ENCODE measurements at places on chromosomes 2 and 18.

GRCh38 chr2:110678457-110679336 is 834 bp upstream of the BUB1 start:
- DNase-seq, result peak; percentile 30

DNA sequence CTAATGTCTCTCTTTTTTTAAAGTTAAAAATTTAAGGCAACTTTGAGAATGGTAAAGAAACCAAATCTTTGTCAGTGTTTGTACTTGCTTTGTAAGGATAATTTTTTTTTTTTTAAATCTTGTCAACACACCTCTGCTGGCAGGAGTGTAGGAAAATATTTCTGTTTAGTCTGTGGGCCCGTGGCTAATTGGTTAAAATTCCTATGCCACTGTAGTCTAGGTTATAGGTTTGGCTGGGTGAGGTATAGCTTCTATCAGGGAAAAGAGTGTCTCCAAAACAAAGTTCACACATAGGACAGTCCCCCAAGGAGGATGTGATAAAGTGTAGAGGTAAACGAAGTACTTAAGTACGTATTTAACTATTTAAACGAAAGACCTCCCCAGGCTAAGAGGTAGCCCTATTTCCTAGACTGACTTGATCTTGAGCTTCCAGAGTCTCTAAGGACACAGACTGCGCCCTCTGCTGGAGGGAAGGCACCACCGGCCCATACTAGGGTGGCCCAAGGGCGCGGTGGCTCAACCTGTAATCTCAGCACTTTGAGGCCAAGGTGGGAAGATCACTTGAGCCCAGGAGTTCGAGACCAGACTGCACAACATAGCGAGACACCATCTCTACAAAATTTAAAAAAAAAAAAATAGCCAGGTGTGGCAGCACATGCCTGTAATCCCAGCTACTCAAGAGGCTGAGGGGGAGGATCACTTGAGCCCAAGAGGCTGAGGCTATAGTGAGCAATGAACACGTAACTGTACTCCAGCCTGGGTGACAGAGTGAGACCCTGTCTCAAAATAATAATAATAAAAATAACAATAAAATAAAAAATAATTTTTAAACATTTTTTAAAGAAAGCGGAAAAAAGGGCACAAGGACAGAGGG is 8.9 kb downstream of the TEX44 start:
- DNase-seq, result peak; percentile 85

DNA sequence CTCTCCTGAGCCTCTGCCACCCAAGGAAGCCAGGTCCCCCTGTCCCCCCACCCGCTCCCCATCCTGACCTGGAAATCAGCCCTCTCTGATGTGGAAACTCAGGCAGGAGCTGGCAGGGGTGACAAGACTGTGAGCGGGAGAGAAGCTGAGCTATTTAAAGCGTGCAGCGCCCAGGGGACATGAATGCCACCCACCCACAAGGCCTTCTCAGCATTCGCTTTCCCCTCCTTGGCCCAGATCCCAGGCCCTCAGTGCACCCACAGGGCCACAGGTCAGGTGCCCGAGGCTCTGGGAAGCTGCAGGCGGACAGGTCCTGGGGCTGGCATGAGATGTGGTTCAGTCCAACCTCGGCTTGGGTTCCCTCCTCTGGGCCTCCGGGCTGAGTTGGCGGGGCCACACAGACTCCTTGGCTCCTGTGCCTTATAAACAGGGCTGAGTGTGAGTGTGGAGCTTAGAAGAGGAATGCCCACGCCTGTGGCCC is 168.3 kb downstream of the SMAD7 start:
- no peak for DNase-seq

DNA sequence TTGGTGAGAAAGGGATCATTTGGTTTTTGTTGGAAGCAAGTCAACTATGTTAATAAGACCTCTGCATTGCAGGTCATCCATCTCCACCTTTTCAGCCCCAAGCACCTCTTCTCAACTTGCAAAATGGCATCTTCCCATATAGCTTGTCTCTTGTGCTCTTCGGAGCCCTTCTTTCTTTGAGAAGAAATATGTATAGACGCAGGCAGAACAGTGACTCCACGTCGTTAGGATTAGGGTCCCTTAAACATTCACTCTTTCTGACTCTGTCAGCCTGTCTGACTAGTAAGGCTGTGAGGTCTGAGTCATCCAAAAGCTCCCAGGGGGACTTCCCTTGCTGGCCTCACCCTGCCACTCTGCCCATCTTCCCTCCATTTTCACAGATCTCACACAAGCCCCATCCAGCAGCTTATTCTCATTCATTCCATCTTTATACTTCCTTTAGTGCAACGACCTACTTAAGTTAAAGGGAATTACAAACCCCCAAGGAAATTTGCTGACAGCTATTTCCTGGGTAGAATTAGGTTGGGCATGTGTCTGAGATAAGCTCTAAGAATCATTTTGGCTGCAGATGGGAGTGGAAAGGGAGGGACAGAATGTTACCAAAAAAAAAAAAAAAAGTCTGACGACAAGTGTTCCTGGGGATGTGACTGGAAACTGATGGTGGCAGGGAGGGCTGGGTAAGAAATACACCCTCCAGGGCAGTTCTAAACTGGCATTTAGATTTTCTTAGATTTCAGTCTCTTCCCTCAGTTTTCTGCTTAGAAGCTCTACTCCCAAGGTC is 37.7 kb upstream of the MEX3C start:
- DNase-seq, result no peak

GRCh38 chr2:158056875-158057274 is 44.8 kb upstream of the UPP2 start:
- DNase-seq, result no peak

DNA sequence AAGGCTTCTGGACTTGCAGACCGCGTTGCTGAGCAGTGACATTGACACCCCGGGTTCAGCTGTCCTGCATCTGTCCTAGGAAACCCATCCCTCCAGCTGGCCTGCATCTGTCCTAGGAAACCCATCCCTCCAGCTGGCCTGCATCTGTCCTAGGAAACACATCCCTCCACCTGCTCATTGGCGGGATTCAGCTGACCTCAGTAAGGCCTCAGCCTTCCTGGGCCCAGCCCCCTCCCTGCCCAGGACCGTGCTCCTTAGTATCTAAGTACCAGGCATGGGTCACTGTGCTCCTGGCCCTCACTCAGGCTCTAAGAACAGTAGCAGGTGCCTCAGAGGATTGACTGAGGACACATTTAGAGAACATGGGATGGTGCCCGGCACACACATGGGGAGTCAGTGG is 1.2 kb downstream of the MLPH start:
- no peak for DNase-seq

- DNase-seq, result no peak
Observed at GRCh38 chr2:48391616-48392015, 138.3 kb upstream of the STON1 start.

DNA sequence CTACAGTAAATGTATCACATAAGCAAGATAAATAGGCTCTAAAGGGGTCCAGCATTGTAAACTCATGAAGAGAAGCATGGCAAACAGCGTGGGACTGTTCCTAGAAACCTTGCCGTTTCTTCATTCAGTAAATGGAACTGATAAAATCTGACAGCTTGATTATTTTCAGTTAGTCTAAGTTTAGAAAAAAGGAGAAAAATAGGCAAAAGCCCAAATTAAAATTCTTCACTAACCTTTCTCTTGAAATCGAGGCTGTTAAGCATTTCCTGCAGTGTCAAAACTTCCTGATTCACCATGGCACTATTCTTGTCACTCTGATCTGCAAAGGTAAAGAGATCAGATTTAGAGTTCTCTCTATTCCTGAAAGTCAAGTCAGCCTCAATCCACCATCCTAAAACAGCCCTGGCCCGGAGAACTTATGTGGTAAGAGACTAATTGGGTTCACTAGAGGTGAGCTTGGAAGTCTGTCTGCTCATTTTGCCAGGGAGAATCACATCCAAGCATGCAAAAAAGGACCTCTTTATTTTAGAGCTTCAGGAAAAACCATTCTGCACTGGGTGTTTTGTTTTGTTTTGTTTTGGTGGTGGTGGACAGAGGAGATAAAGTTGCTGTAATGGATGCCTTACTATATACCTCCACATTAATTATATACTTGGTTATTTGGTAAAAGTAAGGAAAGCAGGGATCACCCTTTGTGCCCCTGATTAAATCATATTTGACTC is 52.4 kb upstream of the STAT1 start:
- no peak for DNase-seq

- peak; percentile 54 for DNase-seq
Observed at GRCh38 chr2:181354626-181355025, 102.6 kb upstream of the ITGA4 start.

- DNase-seq, result peak; percentile 96
Observed at GRCh38 chr2:191020742-191021381, 6.9 kb upstream of the STAT1 start.

- DNase-seq, result no peak
Observed at GRCh38 chr18:23883277-23883790, 131.2 kb upstream of the TTC39C start.

- DNase-seq, result no peak
Observed at GRCh38 chr2:74048147-74048546, 63.4 kb downstream of the TET3 start.

DNA sequence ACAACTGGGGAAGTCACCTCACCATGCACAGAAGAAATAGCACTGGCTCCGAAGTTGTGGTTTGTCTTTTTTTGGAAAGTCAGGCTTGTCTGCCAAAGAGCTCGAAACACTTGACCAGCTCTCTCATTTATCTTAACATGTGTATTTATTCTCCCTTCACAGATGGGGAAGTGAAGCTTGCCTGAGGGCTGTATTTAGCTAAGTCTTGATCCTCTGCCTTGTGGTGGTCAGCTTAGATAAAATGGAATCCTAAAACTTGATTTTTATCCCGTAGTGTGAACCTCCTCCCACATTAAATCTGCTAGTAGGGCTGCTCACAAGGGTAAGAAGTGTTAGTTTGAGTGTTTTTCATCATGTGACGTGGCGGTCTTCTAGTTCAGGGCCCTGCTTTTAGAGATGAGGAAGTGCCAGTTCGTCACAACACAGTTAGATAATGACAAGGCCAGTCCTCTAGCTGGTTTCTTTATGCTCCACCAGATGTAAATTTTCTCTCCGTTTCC is 89.7 kb downstream of the TMEM247 start:
- peak; percentile 80 for DNase-seq

- no peak for DNase-seq
Observed at GRCh38 chr2:9590641-9591040, 35.0 kb upstream of the ADAM17 start.

DNA sequence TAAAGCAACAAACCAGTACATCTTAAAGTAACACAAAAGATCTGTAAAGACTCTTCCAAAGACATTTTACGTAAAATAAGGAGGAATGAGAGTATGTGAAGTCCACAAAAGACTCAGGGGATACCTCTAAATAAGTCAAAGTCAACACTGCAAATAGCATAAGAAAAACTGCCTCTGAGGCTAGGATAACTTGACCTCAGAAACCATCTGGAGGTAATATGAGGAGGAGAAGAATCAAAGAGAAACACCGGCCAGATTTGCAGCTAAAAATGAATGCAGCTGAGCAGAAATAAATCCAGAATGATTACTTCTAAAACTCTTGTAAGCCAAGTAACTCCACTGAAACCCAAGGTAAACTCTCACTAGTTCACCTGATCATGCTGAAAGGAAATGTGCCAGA is 52.2 kb upstream of the ERMN start:
- no peak for DNase-seq

DNA sequence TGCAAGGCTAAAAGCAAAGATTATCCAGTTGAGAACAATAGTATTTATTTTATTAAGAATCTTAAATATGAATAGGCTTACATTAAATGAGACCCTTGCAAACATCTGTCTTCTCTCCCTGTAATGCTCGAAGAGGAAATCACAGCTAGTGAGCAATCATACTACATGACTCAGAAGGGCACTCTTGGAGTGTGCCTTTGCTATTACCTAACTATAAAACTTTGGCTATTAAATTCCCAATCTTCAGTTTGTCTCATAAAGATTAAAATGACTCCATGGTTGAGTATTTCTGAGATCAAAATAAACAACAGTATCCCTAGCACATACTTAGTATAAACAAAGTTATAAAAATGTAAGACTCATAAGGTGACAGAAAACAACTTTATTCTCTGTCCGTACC is 296.9 kb downstream of the KCNJ3 start:
- DNase-seq, result no peak

- DNase-seq, result no peak
Observed at GRCh38 chr18:53796040-53796729, 428.3 kb downstream of the MBD2 start.
